Articular chondrocyte of knee joint (primary cell): ENCODE measurements at places on chromosomes 1 and 21. TPM values are rescaled to one million over a fixed set of nuclear protein-coding genes. Genes with fewer than 3 reads are reported as not detected.

Gene OR2L8
- not detected in 2 replicates for total RNA-seq

Gene DNAI4
- 9.5 and 15.9 TPM in 2 replicates for total RNA-seq

Gene VSIG8
- not detected in 2 replicates for total RNA-seq

Gene ZNF683
- total RNA-seq, result not detected in 2 replicates

Gene EDARADD
- total RNA-seq, result 1.2 and 1.6 TPM in 2 replicates

Gene ZBTB21
- 15.0 and 15.6 TPM in 2 replicates for total RNA-seq
